Left kidney (tissue), 8 donors: ENCODE measurements at places on chromosomes 13 and 19. TPM values are rescaled to one million over a fixed set of nuclear protein-coding genes. Genes with fewer than 3 reads are reported as not detected.

GRCh38 chr13:32645854-32646253 lies 59.6 kb downstream of the PDS5B start:
- DNase-seq, result no peak

RYR1 gene
- 9.6 TPM for polyA plus RNA-seq

PLVAP gene
- polyA plus RNA-seq, result 123 TPM

TMC4 gene
- polyA plus RNA-seq, result 32.3 TPM

PRR20E gene
- not detected for polyA plus RNA-seq
